ENCODE measurements at places on chromosomes 1 and 21. TPM values are rescaled to one million over a fixed set of nuclear protein-coding genes. Genes with fewer than 3 reads are reported as not detected.

Gene CFHR1
- 0.53 TPM for total RNA-seq

Gene TTC39A
- total RNA-seq, result 4.8 TPM

Gene KRTAP12-2
- not detected for total RNA-seq

Gene HSF2BP
- 1.2 TPM for total RNA-seq

Gene PLA2G2C
- not detected for total RNA-seq

Gene SPOCD1
- total RNA-seq, result 0.13 TPM

Gene WNT9A
- 4.6 TPM for total RNA-seq

Gene PCAT6
- 0.22 TPM for total RNA-seq

Gene CACHD1
- total RNA-seq, result 14.1 TPM

Gene HDGF
- 123 TPM for total RNA-seq

Data from muscle of leg (tissue), 16 donors.